Stimulated activated CD4-positive, alpha-beta T cell treated with anti-CD3 and anti-CD28 coated beads, Interleukin-2, amount 100 ng/mL, for 48 hours (primary cell): ENCODE measurements at places on chromosomes 6 and 20.

DNA sequence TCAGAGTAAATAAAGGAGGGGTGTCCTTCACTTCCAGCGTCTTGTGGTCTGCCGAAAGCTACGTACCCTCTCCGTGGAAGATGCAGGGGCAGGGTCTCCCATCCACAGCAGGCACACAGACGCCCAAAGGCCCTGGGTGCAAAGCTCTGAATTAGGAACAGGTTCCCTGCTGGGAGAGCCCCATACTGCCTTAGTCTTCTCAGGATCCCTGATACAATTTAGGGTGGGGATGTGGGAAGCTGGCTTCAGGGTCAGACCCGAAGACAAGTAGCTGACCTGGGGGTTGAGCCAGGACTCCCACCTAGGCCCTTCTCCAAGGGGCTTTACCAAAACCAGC lies 74.1 kb downstream of the TTLL2 start:
- DNase-seq = no peak

DNA sequence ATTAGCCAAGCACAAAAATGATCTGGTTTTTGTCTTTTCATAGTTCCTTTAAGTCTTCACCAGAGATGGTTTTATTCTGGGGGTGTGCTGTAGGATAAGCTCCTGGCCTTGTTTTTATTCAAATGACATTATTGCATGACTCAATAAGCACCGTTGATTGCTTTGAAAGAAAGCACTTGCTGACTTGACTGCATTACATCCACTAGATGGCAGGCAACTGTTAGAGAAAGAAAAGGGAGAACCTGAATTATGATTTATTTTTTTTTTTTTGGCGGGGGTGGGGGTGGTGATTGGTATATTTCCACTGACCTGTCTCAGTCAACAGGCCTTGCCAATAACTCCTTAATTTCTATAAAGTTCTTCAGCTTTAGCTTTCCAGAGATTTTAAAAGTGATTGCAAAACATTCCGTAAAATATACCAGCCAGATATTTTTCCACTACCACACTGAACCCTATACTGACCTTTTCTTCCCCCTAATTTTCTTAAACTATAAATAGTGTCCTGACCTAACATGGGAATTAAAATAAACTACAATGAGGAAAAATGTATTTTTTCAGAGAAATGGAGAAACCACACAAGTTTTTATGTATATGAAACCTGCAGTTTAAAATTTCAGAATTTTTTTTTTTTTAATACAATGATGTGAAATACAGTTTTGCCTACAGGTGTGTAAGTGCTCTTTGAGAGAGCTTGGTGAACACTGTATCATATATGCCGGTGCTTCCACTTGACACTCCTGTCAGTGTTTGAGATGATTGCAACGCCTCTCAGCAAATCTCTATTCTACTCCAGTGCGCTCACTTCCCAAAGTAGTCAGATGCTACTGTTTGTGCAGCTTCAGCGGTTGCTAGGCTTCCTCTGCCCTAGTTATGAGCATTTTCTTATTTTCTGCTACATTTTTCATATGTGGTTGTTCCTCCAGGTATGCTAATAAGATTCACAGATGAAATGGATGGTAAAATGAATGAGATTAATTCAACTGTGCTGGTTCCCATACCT lies 274.3 kb downstream of the CD109 start:
- no peak for DNase-seq

DNA sequence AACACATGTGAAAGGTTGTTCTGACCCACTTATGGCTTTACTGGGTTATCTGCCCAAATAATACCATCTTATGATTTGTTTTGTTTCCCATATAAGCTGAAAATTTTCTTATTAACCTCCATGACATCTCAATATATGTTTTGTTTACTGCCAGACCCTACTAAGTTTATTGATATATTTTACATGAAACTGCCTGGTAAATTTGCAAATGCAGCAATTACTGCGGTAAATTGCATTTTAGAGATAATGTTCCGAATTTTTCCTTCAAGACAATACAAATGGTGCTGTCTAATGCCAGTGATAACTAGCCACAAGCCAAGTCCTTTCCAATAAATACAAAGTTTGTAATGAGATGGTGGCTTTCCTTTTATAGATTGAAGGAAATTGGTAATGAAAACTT lies 275.9 kb downstream of the SAMD5 start:
- no peak for DNase-seq

DNA sequence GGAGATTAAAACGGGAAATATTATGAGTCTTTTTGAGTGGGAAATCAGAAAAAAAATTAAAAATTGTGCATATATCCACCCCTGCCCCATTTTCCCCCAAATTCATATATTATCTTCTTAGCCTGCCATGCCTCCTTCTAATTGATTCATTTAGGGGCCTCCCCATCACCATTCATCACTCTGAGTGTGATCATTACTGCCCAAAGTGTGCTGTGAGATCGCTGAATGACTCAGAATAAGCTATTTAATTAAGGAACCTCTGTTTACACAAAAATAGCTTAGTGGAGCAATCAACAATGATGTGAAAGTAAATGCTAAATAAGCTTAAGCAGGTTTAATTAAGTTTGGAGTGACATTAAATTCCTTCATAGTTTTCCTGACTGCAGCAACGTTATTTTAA lies 645.5 kb downstream of the GRIK2 start:
- DNase-seq = no peak

DNA sequence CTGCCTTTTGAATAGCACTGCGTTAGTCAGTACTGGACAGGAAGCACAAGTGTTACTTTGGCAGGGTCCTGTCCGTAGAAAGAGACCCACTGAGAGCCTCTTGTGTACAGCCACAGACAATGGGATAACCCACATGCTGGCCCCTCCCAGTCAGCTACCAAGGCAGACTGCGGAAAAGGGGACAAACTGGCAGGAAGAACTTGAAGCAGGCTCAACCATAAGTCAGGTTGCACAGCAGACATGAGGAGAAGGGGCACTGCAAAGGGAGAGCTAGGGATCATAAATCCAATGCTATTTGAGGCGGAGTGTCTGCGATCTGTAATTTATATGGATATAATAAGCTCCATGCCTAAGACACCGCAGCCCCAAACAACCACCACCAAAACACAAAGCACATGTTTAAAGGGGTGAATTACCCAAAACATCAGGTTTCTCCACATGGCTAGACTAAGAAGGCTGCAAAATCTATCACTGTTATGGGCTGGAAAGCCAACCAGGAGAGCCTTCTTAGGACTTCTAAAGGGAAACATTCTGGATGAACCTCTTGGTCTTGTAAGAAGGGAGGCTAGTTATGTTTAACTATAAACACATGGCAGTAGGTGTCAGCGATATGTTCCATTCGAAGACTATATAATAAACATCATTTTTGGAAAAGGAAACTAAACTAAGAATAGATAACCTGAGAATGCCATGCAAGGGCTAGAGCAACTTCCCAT lies 141.7 kb downstream of the BACH2 start:
- no peak for DNase-seq

DNA sequence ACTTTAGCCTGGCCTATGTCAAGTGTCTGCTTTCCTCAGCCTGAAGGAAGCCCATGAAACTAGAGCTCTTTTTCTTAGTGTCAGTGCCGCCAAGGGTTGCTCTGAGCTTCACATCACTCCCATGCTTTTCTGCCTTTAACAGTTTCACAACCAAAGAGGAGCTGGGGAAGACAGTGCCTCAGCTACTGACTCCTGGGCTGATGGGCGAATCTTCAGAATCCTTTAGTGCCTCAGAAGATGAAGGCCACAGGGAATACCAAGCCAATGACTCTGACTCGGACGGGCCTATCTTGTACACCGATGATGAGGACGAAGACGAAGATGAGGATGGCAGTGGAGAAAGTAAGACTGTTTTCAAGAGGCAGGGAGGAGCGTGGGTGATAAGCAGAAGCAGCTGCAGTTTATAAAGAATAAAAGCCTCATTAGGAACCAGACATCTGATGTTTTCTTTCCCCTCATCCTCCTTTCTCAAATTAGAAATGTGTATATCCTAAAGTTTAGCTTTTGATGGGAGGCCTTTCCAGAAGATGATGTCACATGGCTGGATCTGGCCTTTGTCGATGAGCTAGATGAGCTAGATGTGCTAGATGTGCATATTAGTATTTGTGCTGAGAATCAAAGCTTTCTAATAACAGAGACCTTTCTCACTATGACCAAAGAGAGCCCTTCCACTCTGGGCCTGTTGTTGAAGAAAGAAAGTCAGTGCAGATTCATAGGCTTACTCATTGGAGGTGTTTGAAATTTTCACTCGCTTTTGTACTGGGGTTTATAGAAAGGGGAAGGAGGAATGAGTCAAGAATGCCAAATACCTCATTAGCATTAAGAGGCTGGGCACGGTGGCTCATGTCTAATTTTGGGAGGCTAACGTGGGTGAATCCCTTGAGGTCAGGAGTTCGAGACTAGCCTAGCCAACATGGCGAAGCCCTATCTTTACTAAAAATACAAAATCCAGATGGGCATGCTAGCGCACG lies 70.7 kb upstream of the LTV1 start:
- no peak for DNase-seq

- no peak for DNase-seq
Measured at GRCh38 chr6:40302856-40303454, 284.2 kb downstream of the LRFN2 start.

GRCh38 chr6:37483917-37484785 lies 15.5 kb downstream of the CCDC167 start:
- DNase-seq = peak; percentile 76

DNA sequence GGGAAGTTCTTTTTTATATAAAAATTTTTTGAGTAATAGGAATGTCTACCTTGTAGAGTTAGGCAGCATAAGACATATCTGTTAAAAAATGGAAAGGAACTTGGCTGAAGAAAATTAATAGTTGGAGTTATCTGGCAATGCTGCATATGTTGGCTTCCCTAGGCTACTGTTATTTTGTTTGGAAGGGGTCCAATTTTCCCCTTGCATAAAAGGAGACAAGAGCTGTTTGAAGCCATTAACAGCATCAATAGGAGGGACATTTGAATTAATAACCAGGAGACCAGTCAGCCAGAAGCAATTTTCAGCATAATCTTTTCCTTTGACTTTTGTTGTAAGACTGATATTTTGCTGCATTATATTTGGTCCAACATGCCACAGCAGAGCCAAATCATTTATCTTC lies 80.9 kb upstream of the TAB2 start:
- DNase-seq = no peak

DNA sequence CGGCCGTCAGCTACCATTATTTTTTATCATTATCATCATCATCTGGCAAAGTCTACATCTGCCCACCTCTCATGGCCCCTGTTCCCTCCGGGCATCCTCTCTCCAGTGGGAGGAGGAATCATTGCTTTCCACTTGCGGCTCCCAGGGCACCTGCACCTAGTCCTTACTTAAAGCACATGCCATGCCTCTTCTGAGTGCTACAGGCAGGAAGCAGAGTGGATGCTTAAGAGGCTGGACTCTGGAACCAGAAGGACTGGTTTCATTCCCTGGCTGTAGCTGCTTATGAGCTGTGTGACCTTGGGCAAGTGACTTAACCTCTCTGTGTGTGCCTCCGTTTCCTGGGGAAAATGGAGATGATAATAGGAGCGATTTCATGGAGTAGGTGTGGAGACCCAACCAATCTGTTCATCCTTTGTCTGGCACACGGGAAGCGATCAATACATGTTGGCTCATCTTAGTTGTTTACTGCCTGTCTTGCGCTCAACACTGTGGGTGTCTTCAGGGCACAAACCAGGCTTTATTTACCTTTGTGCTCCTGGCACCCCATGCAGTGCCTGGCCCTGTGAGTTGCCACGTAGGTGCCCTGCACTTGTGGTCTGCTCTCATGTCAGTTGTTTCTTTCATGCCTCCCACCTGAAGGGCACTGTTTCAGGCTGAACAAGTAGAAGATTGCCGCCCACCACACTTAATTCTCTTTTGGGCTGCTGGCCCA lies 317.0 kb upstream of the SULF2 start:
- DNase-seq = no peak

GRCh38 chr20:49712996-49713752 lies 504 bp downstream of the B4GALT5 start:
- peak; percentile 12 for DNase-seq

GRCh38 chr20:46028110-46028509 lies 905 bp upstream of the SLC12A5 start:
- DNase-seq = no peak

DNA sequence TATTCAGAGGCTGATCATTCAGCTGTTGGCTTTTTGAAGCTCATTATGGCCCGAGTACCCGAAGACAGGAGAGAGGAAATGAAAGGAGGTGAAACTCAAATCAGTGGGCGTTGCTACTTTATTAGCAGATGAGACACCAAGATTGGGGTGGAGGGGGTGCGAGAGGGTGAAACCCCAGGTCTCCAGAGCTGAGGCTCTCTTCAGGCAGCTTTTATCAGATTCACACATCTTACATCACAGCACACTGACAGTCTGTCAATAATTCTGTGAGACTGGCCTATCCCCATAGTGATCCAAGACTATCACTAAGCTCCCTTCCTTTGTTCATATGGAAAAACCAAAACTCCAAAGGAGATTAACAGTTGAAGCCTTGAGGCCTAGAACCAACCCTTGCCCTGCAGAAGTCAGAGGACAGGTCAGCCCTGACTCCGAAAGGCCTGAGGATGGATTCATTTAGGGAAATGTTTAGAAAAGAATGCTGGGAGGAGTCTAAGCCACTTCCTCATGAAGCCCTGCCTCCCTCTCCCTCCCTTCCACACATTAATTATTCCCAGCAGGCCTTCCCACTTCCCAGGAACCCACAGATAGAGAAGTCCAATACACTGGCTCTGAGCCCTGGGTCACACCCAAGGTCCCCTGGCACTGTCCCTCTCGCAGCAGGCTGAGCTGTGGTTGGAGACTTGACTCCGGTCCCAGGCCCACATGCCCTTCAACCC lies 23.2 kb downstream of the TRERF1 start:
- DNase-seq = no peak

DNA sequence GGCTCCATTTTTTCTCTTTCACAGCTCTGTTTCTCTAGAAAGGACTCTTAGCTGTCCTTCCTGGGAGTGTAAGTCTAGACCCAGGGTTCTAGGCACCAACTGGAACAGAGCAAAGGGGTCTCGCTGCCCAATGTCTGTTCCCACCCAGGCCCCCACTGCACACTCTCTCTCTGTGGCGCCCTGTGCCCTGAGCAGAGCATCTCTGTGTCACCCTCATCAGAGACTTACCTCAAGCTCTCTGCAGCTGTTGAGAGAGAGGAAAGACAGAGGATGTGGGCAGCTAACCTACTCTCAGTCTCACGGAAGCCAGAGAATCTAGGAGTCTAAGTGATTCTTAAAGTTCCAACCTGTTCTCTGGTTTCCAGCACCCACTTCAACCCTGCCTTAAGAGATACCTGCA lies 9.5 kb downstream of the NCR2 start:
- DNase-seq = no peak
